Panc1 (cell line): ENCODE measurements at places on chromosomes 1 and 21. TPM values are rescaled to one million over a fixed set of nuclear protein-coding genes. Genes with fewer than 3 reads are reported as not detected.

DNA sequence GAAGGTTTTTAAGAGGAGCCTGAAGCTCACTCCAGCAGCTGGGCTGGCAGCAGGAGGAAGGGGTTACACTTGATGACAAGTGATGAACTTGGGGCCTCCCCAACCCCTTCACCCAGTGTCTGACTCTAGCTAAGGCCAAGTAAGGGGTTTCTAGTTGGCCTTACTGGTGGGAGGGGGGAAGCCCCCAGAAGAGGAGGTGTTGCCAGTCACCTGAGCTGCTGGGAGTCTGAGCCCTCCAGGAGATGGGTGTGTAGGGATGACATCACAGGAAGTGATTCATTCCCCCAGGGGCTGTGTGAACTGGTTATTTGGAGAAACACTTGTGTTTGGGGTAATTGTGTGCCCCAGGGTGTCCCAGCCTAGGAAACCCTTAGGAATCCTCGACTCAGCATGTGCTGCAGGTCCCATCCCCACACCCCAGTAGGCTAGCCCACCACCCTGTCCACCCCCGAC is 3.1 kb downstream of the PADI1 start:
- H3K4me1 ChIP-seq = peaks cover 53% of the 10 kb centered on the region
- H3K27me3 ChIP-seq = no peaks in the 10 kb centered on the region
- H3K27ac ChIP-seq = peak overlapping the region; percentile 87
- H3K36me3 ChIP-seq = no peaks in the 10 kb centered on the region

- peaks cover 15% of the 10 kb centered on the region for H3K4me1 ChIP-seq
- H3K27me3 ChIP-seq = peaks cover 3% of the 10 kb centered on the region; the same call in 1 of the 2 replicates
- H3K4me3 ChIP-seq = peak within 1 kb of the TSS; percentile 98
- H3K27ac ChIP-seq = peak within 1 kb of the TSS; percentile 96
- H3K36me3 ChIP-seq = peaks cover 29% of the 10 kb centered on the region
- peak; percentile 84 for DNase-seq
These were observed at the start of gene PPIH for GRCh38 chr1:42657981-42658876. Gene PPIH (plus strand): TSS chr1:42658423. CDS start chr1:42658447, 24 bp downstream.

DNA sequence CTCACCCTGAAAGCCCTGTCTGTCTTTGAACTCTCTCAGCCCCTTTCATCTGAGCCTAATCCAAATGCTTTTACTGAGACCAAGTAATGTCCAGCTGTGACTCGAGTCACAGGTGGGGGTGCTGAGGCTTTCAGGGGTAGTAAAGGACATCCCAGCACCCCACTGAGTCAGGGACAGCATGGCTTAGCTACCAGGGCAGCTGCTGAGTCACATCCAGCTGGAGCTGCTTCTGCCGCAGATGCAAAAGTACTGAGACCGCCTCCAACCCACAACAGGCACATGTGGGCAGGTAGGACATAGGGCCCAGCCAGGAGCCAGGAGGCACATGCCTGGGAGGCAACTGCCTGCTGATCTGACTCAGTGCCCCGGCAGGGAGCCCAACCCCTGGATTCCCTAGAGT is 6.7 kb upstream of the VSIG8 start:
- no peaks in the 10 kb centered on the region for H3K27me3 ChIP-seq
- H3K36me3 ChIP-seq = no peaks in the 10 kb centered on the region
- no peaks in the 10 kb centered on the region for H3K4me1 ChIP-seq
- no peak for DNase-seq
- H3K4me3 ChIP-seq = no peak overlapping the region

NPR1 gene
- 0.36 TPM for total RNA-seq

CDC42SE1 gene
- 81.2 TPM for total RNA-seq
